ENCODE measurements at places on chromosomes 7 and 10.
A peak's percentile ranks its signal among the peaks of the same experiment; 100 is the strongest.

DNA sequence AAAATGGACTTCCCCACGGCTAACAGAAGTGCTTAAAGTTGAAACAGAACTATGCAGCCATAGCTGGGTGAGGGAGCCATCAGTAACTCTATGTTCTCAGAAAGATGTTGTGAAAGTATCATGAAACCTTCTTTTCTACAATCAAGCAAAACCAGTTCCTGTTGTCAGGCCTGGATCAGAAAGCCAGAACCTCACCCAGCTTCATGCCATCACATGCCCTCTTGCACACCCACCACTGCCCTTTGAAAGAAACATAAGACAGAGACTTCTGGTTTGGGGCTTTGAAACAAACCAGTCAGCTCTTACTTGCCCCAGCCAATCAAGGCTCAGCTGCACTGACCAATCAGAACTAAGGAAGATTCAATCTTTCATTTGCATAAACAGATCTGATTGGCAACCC lies 230.8 kb upstream of the FERD3L start:
- no peak for DNase-seq

DNA sequence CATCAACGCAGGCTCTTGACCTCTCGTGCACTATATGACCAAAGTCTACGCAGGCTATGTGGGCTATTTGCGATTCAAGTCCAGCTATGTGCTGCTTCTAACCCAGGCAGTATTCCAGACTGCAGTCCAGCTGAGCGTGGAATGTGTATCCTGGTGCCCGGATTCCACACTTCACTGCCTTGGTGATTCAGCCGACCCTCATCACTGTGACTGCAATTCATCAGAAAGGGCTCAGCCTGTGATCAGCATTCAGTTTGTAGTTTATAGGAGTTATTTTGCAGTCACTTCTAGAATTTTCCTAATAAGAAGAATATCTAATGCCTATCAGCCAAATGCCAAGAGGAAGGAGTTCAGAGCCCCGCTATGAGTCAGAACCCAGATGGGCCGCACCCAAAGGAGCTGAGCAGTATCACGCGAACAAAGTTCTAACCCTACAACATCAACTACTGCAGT lies 119.8 kb upstream of the LANCL2 start:
- DNase-seq: no peak

DNA sequence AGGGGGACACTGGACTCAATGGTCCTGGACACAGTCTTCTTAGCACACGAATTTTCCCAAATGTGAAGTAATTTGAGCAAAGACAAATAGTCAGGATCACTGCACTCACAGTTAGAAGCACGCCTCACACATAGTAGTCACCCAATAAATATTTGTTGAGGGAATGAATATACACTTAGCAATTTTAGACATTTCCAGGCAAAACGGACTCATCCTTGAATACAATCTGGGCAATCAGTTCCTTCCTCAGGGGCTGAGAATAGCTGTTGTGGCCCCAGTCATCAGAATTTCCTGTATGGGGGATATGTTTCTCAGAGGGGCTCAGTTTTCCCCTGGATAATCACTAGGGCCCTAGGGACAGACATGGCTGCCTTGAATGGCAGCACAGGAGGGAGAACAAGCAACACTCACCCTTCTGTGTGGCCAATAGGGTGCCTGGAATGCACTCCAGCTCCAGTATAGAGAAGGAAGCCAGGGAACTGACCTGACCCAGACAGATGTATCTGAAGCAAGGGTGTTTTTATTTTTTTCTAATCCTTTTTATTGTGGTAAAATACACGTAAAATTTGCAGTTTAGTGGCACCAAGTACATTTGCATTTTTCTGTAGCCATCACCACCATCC lies 282.7 kb upstream of the ZNF32 start:
- no peak for DNase-seq

DNA sequence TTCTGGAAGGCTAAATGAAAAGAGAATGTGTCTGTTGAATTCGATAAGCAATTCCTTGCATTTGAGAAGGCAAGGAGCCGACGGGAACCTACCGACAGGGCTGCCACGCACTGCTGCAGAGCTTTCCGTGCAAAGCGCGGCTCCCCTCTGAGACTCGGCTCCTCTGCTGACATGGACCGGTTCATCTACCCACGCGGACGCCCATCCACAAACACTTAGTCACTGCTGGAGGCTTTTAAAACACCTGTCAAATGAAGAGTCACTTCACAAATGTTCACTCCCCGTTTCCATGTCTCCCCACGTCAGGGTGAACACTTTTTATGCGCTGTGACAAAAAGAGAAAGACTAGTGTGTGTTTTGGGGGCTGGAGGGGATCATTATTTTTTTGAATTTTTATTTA lies 32.0 kb downstream of the AMZ1 start:
- no peak for DNase-seq

GRCh38 chr10:102643336-102644065 lies 778 bp upstream of the TRIM8 start:
- peak; percentile 80 for DNase-seq

GRCh38 chr7:150388709-150389531 lies 9.8 kb downstream of the ZNF775 start:
- peak; percentile 76 for DNase-seq

Measured in kidney (tissue), 22 donors.